ENCODE measurements at places on chromosomes 4 and X.

DNA sequence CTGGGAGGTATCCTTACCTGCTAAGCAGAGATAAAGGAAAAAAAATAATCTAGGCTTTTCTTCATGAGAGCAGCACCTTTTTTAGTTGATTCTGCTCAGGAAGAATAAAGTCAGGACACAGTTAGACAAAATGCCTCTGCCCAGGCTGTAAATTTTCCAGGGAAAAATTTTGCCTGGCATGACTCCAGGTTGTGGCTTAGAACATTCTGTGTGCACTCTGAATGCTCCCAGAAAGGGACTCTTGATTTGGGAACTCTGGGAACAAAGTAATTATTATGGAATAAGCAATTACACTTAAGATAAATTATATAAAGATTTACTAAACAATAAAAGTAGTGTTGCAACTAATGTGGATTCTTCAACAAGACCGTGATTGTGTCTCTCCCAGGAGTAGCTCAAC, 826.2 kb upstream of the TENM3 start:
- no peak for DNase-seq

- DNase-seq: no peak
Measured at GRCh38 chrX:151702026-151702714, 6.9 kb downstream of the PRRG3 start.

DNA sequence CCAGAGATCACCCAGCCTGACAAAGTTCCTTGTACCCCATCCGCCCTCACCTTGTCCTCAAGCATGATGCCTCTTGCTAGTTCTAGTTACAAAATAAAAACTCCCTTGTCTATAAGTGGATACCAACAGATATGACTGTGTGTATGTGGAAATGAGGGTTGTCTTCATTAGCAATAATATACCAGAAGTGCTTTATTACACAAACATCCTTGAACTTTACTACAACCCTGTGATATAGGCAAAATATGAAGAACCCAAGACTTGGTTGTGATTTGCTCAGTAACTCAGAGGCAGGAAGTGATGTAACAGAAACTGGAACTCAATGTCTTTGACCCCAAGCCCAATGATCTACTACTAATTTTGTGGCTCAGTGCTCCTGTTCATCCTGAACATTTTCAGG, 97.6 kb downstream of the AKAP4 start:
- no peak for DNase-seq

- DNase-seq: no peak
Measured at GRCh38 chrX:55028040-55028439, 2.7 kb downstream of the ALAS2 start.

DNA sequence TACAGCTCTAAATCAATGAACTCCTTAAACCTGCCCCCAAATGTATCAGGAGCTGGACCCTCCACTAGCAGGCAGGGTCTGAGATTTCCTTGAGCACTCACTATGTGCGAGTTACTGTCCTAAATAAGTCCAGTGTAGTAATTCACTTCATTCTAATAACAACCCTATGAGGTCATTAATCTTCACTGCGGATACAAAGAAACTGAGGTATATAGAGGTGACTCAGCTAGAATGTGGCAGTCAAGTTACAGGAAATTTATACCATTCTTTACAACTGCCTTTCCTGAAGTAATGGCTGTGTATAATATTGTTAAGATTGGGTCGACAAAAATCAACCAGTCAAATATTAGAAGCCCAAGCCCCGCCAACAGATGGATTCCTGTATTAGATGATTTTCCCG, 473.9 kb upstream of the FTHL17 start:
- no peak for DNase-seq

- DNase-seq: peak; percentile 51
Measured at GRCh38 chrX:9352243-9352642, 112.6 kb upstream of the TBL1X start.

- DNase-seq: peak; percentile 70
Measured at GRCh38 chr4:129264008-129264657, 168.2 kb downstream of the C4orf33 start.

GRCh38 chrX:130789793-130790192, 113.2 kb downstream of the ENOX2 start:
- no peak for DNase-seq

DNA sequence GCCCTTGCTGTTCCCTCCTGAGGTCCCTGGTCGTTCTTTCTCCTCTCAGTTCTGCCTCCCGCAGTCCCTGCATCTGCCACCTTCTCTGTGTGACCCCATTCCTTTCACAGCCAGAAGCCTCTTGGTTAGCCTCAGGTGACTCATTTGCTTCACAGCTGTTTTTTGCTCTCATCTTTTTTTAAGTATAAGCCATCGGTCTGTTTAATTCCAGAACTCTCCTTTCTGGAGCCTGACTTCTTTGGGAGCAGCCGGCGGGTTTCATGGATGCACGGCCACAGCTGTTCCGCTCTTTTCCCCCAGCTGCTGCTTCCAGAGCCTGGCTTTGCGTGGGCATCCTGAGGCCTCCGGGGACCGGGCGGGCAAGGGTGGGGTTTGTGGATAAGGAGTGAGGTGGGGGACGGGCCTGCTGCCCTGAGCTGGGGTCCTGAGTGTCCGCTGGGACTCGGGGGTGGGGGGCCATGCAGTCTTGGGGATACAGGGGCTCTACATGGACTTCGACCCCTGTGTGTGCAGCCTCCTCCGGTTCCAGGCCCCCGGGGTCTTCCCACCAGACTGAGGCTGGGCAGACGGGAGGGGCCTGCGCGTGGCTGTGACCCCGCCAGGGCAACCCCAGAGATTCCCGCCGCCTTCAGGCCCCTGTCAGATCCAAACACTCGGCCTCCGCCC, 46.7 kb downstream of the PCGF3 start:
- no peak for DNase-seq

DNA sequence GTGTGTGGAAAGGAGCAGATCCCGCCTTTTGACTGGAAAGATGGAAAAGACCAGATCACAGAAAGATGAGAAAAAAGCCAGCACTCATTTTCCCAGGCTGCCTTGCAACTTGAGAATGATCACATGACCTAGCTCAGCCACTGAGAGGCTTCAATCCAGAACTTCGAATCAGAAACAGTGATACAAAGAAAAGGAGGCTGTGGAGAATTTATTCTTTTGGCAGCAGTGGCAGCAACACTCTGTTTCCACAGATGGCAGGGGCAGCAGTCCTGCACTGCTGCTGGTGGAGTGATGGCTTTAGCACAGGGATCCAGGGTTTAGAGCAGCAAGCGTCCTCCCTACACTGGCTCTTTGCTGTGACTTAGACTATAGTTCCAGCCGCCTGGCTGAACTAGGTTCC, 77.8 kb upstream of the SH3RF1 start:
- no peak for DNase-seq

GRCh38 chrX:105872941-105873340, 50.6 kb downstream of the NRK start:
- no peak for DNase-seq

DNA sequence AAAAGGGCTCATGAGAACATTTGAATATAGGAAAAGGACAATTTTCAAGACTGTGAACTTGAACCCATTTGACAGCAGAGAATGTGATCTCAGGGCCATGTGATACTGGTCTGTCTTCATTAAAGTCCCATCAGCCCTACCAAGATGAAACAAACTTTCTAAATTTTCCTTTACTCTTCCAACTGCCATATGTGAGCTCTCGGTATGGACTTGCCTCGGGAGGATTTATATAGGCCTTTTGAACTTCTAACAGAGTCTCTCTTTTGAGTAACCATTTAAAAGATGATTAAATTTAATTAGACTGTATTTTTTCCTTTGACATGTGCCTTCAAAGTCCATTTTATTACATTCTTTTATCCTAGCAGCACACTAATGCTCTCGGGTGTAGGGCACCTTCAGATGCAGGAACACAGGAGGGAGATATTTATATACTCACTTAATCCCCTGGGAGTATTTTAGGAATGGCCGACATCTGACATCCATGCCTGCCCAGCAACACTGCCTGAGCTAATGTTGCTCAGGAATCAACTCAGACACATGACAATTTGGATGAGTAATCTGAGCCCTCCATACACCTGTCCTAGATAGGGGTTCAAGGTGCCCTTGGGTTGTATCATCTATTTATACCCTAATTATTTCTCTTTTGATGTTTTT, 155.0 kb downstream of the SLC7A11 start:
- peak; percentile 2 for DNase-seq

- DNase-seq: peak; percentile 16
Measured at GRCh38 chr4:1855333-1856070, 454 bp downstream of the LETM1 start.

DNA sequence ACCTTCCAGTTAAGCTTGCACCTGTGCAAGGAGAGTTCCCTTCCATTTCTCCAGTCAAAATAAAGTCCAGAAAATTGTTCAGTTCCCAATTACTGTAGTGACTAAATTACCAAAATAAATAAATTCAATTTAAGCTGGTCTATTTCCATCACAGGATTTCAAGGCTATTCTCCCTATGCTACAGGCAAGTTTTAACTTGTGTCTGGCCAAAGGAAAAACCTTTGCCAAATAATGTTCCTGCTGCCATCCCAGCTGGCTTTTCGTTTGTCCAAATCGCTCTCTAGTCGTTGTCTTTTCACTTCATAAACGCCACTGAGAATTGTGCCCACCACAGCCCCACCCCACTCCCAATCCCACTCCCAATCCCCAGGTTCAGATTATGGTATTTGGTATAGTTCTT, 2.4 kb downstream of the KCTD8 start:
- DNase-seq: no peak

Data from MM.1S (cell line).